ENCODE measurements at places on chromosomes 11 and 22.

DNA sequence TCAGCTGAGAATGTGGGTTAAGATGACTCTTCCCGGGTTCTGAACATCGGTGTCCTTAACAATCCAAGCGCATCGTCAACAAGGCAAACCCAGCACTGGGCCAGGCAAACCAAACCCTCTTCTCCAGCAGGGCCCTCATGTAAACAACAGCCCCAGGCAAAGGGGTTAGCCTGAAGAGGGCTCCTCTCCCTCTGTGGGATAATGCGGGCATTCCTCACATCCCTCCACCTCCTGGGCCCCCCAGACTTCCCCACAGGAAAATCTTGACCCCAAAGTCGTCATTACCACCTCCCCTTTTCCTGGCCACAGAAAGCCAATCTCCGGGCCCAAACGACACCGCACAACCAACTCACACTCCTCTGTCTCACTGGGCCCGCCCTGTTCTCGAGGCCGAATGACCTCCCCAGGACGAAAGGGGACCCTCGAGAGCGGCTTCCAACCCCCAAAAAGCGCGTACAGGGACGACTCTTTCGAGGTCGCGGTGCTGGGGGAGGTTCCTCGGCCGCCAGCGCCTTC, 566 bp downstream of the DDB1 start:
- no peak for DNase-seq

GRCh38 chr11:31958076-31958735, 132.7 kb upstream of the RCN1 start:
- peak; percentile 64 for DNase-seq

DNA sequence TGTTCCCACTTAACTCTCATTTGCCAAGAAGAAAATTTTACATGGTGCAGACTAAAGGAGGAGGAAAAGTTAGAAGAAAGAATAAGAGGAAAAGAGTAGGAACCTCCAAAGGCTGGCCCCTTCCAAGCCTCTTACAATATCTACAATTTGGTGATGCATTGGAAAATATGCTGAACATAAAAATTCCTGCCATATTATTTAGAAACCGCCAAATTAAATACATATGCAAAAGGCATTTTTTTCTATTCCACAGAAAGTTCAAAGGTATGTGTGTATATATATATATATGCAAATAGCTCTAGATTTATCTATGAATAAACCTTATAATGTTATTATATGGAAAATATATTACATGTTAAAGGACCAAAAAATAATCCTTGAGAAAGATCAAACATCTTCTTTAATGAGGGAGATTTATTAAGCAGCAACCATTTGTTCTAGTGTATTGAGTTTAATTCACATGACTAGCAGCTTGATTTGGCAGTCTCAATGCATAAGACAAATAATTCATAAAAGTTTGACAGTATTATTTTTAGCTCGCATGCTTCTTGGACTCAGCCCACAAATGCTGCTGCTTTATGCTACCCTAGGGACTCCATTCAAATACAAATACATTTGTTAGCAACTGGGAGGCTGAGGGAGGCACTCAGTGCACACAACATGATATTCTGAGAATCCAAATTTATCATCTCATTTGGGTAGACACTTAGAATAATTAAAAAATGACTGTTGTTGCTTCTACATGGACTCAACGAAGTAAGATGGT, 184.9 kb downstream of the SBF2 start:
- no peak for DNase-seq

DNA sequence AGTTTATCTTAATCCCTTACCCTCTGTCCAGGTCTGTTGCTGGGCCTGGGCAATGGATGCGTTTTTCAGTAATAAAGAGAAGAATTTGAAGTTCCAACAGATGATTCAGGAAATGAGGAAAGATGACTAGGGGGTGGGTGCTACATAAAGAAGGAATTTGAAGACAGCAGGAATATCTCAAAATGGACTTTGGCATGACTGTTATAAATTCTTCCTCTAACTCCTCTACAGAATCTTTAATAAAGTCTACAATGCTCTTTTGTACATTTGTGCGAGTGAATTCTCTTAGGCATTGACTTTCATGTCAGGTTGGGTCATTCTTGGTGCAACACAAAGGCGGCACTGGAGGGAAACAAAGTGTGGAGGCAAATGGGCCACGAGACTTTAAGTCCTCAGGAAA, 35.1 kb upstream of the PRSS23 start:
- no peak for DNase-seq

DNA sequence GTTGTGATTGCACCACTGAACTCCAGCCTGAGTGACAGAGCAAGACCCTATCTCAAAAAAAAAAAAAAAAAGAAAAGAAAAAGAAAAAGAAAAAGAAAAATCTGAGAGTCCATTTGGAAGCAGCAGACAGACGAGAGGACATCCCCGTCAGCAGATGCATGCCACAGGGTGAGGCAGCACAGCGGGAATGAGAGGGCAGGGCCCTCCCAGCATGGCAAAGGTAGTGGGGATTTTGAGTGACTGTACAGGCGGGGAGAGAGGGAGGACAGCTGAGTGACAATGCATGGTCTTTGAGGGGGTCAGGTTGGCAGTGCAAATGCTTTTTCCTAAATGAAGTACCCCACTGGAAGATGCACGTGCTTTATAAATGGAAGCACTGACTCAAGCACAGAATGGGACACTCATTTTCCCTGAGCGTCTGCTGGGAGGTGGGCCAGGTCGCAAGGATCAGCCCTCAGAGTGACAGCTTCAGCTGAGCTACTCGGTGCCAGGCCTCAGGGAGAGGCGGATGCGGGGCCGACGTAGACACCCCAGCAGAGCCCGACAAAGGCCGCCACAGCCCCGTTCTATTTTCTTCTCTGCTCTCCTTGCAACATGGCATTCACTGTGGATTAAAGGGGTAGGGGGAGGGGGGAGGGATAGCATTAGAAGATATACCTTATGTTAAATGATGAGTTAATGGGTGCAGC, 113.5 kb downstream of the SHANK2 start:
- no peak for DNase-seq

- peak; percentile 56 for DNase-seq
Observed at GRCh38 chr11:64186492-64187165, 658 bp downstream of the STIP1 start.

DNA sequence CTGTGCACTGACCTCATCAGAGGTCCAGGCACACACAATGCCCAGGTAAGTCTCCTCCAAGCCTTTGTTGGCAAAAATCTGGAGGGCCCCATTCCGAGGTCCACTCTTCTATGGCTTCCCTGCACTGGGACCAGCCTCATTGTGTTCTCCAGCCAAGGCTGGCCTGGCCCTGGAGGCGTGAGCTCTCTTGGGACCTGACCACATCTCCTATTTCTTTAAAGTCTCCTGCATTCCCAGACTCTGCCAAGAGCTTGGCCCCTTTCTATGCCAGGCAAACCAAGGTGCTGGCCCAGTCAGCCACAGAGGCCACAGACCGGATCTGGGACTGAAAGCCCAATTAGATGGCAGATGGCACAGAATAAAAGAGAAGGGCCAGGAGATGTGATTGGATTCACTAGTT, 55.1 kb downstream of the C11orf58 start:
- no peak for DNase-seq

- no peak for DNase-seq
Observed at GRCh38 chr11:34809191-34810106, 106.7 kb downstream of the APIP start.

- DNase-seq: no peak
Observed at GRCh38 chr11:65169164-65169641, 830 bp upstream of the SPDYC start.

DNA sequence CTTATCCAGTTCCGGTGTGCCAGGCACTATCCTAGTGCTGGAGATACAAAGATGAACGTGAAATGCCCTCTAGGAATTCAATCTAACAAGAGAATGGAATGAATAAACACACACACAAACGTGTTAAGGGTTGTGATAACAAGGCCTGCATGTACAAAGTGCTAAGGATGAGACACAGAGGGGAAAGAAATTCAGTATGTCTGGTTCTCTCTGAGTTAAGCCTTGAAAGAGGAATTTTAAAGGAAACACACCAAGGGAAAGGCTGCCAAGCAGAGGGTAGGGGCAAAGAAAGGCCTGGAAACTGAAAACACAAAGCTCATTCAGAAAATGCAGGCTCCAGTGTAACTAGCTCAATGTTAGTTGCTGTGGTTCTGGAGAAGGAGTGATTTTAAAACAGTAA, 4.2 kb downstream of the CHKA start:
- no peak for DNase-seq

DNA sequence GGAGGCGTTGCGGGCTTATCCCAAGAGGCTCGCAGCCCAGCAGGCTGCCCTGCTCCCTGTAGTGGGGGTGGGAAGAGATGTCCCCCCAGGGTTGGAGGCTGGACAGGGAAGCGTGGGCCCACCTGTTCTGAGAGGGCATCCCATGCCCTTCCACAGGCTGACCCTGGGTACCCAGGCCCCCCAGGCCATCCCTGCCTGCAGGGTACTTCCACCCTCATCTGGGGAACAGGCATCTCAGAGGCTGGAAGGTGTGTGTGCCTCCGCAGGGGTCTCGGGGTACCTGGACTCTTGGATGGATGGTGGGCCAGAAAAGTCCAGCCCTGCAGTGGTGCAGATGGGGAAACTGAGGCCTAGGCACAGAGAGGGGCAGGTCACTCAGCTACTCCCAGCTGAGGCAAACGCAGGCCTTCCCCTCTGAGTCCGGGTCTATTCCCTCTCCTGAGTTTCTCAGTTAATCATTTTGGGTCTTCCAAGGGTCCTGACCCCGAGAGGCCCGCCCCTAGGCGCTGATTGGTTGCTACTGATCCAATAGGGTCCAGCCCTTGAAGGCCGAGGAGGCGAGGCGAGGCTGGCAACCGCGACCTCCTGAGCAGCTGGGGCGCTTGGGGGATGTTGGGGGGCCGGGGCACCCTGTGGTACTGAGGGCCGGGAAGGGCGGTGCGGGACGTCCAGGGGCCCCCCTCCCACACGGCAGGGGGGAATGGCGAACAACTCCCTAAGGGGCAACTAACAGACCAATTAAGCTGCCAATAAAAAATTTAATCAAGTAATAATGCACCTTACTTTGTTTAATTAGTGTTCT, 23.8 kb downstream of the FLRT1 start:
- DNase-seq: no peak

DNA sequence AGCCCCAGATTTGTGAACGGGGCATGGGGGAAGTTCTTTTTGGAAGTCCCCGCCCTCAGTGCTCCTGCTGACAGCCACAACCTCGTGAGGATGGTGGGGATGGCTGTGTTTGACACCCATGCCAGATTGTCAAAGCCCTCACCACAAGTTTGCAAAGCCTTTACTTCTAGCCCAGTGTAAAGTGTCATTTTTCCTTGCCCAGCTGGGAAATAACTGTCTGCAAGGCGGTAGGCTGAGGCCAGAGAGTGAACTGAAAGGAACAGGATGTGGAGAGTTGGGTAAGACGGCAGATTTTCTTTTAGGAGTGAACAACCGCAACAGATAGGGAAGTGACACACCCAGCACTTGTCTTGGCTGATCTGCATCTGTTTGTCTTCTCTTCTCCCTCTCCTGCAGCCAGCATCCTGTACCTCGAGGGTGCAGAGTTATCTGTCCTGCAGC, 13.6 kb downstream of the IL17RA start:
- no peak for DNase-seq

DNA sequence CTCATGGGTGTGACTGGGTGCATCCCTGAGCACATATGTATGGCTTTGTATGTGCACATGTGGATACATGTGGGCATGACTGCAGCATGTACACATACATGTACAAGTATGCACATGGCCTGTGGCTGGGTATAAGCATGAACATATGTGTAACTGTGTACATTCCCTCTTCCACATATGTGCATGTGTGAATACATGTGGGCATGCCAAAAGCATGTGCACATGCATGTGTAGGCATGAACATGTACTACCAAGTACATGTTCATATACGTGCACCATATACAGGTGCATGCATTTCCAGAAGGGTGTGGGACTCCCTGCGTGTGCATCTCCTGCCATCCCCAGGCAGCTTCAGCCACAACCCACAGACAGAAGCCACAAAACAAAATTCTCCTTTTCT, 208.2 kb downstream of the MN1 start:
- DNase-seq: no peak

- peak; percentile 31 for DNase-seq
Observed at GRCh38 chr11:118003456-118003855, 17.3 kb downstream of the IL10RA start.

GRCh38 chr11:57515332-57516060, at the start of gene SLC43A1:
TSS of gene SLC43A1 (minus strand) at chr11:57515702. CDS start at chr11:57514111, 1,591 bp downstream.
- peak; percentile 55 for DNase-seq

DNA sequence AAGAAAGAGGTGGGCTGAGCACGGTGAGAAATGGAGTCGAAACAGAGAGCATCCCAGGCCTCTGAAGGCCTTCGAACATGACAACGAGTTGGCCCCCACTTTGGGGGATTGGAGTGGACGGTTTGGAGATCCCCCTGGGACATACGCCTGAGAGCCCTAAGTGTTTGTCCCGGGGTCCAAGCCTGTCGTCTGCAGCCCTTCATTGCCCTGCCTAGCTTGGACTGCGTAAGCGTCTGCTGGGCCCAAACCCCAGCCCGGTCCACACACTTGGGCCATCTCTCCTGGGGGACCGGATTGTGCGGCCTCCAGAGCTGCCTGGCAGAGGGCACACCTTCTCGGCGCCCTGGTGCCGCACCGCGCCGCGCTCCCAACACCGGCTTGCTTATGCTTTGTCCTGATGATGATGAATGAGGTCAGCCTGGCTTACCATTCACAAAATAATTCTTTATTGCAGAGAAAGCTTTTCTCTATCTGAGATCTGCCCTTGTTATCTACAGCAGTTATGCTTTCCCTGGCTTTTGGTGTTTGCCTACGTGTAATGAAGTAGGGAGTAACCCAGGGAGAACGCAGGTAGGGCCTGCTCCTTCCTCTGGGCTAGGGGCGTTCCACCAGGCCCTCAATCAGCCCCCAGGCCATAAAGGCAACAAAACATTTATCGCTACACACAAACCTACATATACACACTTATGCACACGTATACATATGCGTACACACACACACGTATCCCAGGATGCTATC, 85.9 kb upstream of the PPARA start:
- DNase-seq: no peak

GRCh38 chr11:134791102-134791501, 379.1 kb upstream of the B3GAT1 start:
- no peak for DNase-seq

GRCh38 chr11:5280582-5281102, 10.9 kb upstream of the HBE1 start:
- peak; percentile 21 for DNase-seq

GRCh38 chr11:124740277-124740882, 638 bp downstream of the NRGN start:
- DNase-seq: peak; percentile 70

GRCh38 chr11:122670131-122670530, 14.6 kb downstream of the UBASH3B start:
- no peak for DNase-seq

All from activated T-cell treated with anti-CD3 and anti-CD28 coated beads, Interleukin-2, amount 50 U/mL, for 72 hours (primary cell).